Immature natural killer cell (primary cell): ENCODE measurements at places on chromosomes 3 and 15.

GRCh38 chr15:83113881-83114674 lies 6.6 kb downstream of the TM6SF1 start:
- DNase-seq: no peak

GRCh38 chr3:73530022-73530396 lies 94.7 kb downstream of the PDZRN3 start:
- no peak for DNase-seq

GRCh38 chr3:138367911-138368310 lies 19.5 kb downstream of the MRAS start:
- DNase-seq: no peak

DNA sequence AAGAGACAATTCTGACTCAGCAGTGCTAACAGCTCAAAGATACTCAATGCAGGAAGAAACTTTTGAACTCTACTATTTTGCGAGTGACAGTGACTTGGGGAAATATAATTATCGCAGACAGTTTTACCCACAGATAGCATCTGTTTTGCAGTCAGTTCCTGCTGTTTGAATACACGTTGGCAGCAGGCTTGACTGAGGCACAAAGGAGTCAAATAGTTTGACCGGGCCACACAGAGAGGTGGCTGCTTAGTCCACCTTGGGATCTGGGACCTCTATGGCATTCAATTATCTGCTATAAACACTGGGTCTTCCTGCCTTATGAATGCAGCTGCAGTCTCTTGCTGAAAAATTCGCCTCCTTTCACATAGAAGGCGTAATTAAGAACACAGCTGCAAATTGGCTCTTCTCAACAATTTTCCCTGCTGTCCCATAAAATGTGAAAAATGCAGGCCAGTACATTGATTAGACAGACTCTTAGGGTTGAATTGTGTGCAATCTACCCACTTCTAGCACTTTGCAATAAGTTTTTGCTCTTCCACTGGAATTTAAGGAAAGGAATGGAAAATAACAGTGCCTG lies 56.5 kb downstream of the OTOL1 start:
- no peak for DNase-seq

GRCh38 chr3:112365636-112366035 lies 32.7 kb downstream of the CD200 start:
- DNase-seq: no peak

GRCh38 chr3:55454611-55455010 lies 32.5 kb downstream of the WNT5A start:
- DNase-seq: no peak

DNA sequence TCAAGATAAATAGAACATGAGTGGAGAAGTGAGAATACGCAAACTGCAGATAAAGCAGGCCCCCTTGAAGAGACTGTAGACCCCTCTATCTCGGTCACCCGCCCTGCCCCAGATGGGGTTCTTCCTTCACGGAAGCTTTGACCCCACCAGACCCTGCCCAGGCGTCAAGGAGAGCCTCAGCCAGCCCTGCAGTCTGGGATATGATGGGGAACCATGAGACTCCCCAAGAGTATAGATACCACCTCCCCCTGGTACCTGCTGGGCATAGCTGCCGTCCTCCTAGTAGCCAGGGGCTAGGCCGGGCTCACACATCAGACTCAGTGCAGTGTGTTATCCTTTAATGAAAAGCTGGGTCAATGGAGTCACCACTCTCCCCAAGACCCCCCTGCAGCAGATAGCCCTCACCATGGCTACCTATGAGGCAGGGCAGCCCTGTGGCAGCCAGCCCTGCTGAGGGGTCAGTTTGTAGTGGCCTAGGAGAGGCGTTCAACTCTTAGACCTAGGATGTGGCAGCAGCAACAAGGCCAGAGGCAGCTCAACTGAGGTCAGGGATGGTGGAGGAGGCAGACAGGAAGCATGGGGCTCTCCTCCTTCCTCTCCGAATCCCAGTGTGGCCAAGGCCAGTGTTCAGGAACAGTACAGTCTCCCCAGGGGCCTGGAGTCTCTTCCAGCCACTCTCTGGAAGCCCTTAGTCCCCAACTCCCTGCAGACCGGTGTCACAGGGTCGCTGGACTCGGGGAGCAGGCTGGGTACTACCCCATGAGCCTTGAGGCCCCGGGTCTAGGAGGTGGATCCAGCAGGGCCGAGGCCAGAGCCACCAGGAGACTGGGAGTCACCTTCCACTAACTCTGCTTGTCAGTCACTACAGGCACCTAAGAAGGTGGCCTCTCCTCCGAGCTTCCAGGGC lies 26.1 kb downstream of the PLXNB1 start:
- no peak for DNase-seq

DNA sequence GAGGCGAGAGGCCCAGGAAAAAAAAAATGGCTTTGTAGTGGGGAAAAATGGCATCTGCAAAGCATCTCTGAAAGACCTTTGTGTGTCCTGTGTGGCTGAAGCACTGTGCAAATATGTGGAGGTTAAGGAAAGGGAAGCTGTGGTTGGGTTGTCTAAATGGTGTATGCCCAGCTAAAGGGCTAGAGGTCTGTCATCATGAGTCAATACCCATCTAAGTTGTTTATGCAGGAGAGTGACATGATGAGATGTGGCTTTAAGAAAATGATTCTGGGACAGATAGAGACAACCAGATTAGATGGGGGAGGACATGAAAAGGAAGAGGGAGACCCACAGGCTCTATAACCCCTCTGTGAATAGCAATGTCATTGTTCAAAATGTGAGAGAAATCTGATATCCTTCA lies 280.7 kb downstream of the MFSD1 start:
- no peak for DNase-seq

- no peak for DNase-seq
Measured at GRCh38 chr15:98380721-98381120, 267.6 kb upstream of the IGF1R start.

DNA sequence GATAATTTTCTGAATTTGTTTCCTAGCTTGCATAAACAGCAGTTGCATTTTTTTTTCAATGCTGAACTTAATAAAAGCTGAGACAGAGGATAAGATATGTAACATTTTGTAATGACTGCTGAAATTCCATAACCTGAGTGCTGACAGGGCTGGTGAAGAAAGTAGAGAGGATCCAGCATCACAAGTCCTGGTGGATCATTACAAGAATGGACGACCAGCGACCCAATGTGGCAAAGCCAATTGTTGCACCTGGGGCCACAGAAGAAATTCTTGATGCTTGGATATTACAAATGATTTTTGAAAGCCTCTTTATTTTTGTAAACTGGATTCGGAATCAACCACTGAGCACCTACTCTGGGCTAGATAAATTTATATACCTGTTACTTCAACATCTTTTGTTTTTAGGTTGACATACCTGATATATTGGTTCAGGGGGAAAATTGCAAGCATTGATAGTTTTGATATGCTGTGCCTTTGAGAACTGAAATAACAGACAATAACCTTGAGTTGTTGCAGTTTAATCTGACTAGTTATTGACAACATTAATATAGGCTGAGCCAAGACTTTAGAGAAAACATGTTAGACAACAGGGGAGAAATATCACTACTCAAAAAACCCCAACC lies 3.9 kb upstream of the ACTL6A start:
- peak; percentile 26 for DNase-seq

DNA sequence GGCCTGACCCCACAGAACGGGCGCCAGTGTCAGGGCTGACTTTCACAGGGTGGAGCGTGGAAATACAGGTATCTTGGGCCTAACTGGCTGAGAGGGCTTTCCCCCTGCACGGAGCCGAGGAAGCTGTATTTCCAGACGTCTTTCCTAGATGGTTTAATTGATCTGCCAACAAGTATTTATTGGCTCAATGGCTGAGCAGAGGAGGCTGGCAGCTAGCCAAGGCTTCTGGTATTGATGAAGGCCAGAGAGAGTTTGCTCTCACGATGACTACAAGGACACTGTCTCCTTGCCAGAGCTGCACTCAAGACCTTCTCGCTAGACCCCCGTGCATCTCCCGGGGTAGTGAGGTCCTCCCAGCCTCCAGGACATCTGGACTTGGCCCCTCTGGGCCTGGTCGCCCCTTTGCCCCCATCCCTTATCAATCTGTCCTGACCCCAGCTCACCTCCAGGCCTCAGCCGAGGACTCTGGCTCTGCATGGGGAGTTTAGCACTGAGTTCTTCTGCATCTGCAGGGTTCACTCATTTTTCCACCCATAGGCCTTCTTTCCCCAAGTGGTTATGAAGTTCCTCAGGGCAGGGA lies 20.6 kb downstream of the SPSB4 start:
- no peak for DNase-seq

DNA sequence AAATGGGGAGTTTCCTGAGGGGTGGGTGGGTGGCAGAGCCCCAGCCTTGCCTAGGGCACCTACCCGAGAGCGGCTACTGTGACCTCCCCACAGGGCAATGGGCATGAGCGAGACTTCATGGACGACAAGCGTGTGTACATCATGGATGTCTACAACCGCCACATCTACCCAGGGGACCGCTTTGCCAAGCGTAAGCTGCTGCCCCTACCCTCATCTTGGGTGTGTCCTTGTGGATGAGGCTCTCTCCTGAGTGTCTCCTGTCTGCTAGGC lies 22.6 kb downstream of the HDAC11 start:
- no peak for DNase-seq

- DNase-seq: no peak
Measured at GRCh38 chr3:192870822-192871221, 46.8 kb downstream of the MB21D2 start.

DNA sequence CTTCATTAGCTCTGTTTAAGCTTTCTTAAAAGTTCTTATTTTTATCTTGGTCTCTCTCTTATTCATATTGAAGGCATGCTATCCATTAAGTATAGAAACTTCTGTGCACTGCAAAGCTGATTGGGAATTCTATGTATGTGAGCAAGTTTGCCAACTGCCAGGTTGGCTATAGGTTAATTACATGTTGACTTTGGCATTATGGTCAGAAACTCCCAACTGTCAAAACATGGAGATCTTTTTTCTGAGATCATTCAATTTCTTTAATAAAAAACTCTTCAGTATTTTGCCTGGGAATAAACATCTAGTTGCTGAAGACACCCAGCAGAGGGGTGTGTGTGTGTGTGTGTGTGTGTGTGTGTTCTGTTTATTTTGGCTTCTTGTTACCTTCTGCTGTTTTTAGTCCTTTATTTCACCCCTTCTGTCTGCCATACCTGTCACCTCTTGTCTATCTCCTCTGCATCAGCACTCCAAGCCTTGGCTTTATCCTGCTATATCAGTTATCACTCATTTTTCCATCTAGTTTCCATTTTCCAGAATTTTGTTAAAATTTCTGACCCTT lies 1.3 kb upstream of the ARL14 start:
- no peak for DNase-seq

DNA sequence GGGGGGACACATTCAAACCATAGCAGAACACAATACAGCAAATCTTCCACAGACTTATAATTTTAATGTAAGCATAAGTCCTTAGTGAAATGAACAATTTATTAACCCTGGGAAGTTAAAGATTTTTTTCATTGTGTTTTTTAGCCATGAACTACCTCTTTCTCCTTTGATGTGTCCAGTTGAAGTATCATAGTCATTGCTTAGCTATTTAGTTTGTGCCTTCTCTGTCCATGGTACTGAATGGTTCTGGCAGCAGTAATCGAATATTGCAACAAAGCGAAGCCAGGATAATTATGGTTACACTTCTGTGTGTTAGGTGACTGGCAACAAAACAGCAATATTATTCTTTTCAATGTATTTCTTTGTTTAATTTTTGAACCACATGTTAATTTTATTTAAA lies 403.0 kb upstream of the ONECUT1 start:
- no peak for DNase-seq

DNA sequence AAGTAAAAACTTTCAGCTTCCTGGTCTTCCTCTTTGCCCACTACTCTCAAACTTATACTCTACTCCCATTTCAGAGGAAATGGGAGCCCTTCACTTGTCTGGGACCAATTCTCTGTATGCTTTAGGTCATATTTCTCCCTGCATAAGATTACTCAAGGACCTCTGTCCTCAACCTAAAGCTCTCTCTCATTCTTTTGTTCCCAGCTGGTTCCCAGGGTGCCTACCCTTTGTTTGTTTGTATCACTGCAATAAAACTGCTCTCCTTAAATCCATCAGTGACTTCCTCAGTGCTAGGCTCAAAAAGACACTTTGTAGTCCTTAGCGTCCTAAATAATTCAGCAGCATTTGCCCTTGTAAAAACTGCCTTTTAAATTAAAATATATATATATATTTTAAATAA lies 2.9 kb downstream of the NGRN start:
- DNase-seq: no peak

- no peak for DNase-seq
Measured at GRCh38 chr3:72329354-72329753, 518.9 kb downstream of the SHQ1 start.

DNA sequence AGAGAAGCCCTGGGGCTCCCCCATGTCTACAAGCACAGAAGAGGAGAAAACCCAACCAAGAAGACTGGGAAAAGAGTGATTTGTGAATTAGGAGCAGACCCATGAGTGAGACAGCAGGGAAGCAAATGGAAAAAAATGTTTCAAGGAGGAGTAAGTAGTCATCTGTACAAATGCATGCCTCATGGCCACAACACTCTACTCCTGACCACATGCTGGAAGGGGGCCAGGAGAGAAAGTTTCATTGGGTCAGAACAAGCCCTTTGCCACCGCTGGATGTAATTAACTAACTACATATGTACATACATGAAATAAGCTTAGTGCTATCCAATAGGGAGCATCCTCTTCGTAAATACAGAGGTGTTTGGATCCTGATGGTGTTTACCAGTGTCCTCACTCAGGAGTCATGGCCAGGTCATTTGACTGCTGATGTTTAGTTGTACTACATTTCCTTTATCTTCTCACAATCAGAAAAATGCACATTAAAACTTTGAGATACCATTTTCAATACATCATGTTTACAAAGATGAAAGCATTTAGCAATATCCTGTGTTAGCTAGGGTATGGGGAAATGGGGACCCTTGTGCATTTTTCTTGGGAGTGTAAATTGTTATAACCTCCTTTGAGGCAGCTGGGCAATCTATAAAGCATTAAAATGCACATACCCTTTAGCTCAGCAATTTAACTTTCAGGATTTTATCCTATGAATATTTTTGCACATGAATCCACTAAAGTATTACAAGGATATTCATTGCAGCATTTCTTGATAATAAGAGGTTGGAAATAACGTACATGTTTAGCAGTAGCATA lies 27.1 kb downstream of the CLRN1 start:
- DNase-seq: no peak

DNA sequence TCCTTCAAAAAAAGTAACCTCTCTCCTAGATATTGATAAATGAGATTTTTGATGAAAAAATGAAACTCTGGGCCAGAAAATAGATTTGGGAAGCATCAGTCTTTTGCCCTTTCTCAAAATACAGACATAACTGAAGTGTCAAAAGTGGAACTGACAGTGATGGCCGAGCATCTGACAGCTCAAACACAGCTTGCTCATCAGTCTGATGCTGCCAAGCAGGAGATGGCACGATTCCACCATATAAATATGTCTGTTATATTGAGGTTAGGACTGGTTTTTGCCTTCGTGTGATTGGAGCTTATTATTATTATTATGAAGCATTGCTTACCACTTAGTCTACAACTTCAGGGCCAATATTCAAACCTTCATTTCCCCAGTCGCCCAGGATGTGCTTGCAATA lies 152.6 kb upstream of the EPHA3 start:
- no peak for DNase-seq

- DNase-seq: no peak
Measured at GRCh38 chr3:138747225-138747624, 87.5 kb downstream of the PIK3CB start.

GRCh38 chr3:52083556-52084087 lies 27.3 kb upstream of the DUSP7 start:
- no peak for DNase-seq

- no peak for DNase-seq
Measured at GRCh38 chr15:39935241-39935640, 1.3 kb downstream of the EIF2AK4 start.
